ENCODE measurements at places on chromosomes 5 and 9.

GRCh38 chr5:179516221-179516620 is 34.1 kb upstream of the RUFY1 start:
- DNase-seq, result no peak

GRCh38 chr5:142096382-142096781 is 12.2 kb upstream of the NDFIP1 start:
- DNase-seq, result no peak

- DNase-seq, result no peak
Observed at GRCh38 chr5:58854441-58854840, 271.6 kb downstream of the RAB3C start.

DNA sequence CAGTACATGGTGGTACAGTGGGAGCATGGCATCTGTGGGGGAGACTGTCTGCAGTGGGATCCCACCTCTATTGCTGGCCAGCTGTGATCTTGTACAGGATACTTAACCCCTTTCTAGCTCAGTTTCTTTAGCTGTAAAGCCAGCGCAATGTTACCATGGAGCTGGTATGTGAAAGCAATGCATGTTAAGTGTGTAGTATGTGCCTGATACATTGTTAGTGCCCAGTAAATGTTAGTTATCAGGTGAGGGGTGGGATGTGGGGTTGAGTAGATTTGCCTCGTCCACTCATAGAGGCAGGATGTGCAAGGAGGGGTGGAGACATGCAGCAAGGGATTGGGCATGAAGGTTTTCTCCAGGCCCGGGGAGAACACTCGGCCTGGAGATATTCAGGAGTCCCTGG is 12.3 kb downstream of the ZBED3 start:
- no peak for DNase-seq

GRCh38 chr9:88920645-88921044 is 70.6 kb upstream of the S1PR3 start:
- DNase-seq, result no peak
